Cardiac septum (tissue), 1 donor: ENCODE measurements at places on chromosomes 12 and 14. TPM values are rescaled to one million over a fixed set of nuclear protein-coding genes. Genes with fewer than 3 reads are reported as not detected.

Gene SYNDIG1L
- not detected for total RNA-seq

DNA sequence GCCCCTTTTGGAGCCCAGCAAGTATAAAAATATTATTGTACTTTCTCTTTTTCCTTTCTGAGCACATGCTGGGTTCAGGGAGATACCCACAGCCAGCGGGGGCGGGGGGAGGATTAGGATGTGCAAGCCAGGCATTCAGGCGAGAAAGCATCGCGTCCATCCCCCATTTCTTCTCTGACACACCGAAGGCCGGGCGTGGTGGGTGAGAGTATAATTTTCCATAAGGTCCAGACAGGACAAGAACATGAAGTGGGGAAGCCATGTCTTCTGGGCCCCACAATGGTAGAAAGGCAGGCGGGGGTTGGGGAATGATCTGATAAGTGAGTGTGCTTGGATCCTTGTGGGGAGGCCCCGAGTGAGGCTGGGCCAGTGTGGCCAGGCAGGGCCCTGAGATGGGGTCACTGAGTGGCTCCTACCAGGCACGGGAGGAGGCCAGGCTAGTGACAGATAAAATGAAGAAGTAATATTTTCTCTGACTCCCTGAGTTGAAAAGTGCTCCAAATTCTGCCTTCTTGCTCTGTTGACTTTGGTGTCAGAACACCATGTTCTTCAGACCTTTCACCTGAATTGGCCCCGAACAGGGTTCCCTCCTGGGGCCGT, 10.7 kb upstream of the LRTM2 start:
- no peak for DNase-seq

- no peak for DNase-seq
Measured at GRCh38 chr12:105590571-105590970, 260.1 kb downstream of the C12orf75 start.

GRCh38 chr12:124248941-124249825, 45.7 kb upstream of the RFLNA start:
- no peak for DNase-seq

GRCh38 chr12:107490010-107490409, 195.6 kb upstream of the PWP1 start:
- no peak for DNase-seq
